ENCODE measurements at places on chromosomes 2 and 18.

- DNase-seq = no peak
Observed at GRCh38 chr2:106278112-106278876, 84.2 kb upstream of the UXS1 start.

- DNase-seq = no peak
Observed at GRCh38 chr2:103008586-103008985, 246.8 kb downstream of the TMEM182 start.

DNA sequence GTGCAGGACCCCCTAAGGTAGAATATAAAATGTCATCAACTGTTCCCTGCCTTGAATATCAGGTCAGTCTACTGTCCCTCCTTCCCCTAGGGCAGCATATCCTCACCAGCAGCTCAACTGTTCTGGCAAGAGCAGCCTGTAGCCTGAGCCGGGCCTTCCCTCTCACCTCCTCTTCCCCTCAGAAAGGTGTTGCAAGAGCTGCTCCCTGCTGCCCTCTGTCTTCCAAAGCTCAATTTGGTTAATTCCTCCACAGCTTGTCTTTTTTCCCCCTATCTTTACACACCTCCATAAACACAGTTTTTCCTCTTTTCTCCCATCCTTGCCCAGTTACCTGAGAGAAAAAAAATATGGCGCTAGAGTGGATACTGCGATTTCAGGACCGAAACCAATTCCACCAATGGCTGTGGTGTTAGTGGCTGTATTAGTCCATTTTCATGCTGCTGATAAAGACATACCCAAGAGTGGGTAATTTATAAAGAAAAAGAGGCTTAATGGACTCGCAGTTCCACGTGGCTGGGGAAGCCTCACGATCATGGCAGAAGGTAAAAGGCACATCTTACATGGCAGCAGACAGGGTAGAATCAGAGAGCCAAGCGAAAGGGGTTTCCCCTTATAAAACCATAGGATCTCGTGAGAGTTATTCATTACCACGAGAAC is 184.7 kb downstream of the MREG start:
- no peak for DNase-seq

DNA sequence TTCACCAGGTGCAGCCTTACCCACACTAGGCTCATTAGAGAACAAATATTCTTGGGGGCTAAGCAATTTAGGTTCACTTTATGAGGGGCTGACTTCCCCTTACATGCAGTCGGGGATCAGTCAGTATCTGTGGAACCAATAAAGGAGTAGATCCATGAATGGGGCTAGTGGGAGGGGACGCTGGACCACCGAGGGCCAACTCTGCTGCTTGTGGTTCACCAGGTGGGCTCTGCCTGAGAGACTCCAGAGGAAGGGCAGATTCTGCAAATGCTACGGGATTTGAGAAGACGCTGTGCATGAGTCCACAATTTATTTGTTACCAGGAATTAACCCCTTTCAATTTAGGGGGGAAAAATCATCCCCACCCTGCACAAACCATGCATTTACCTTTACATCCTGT is 15.9 kb upstream of the HAAO start:
- DNase-seq = no peak

GRCh38 chr2:144501627-144502026 is 18.3 kb downstream of the ZEB2 start:
- DNase-seq = no peak

DNA sequence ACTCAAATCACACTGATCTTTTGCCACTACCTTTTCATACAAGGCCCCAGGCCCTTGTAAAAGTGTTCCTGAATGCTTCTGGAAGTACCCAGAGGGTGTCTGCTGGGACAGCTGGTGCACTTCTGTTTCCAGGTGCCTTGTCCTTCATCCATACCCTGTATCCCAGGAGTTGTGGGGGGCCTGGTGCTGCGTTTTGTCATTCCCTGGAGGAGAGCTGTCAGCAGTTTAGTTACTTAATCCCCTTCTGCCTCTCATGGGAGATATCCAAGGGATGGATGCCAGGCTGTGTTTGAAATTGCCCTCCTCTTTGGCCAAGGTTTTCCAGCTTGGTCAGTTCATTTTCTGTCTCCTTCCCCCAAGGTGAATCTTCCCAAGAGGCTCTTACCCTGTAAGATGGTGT is 158.3 kb downstream of the WDSUB1 start:
- DNase-seq = no peak

DNA sequence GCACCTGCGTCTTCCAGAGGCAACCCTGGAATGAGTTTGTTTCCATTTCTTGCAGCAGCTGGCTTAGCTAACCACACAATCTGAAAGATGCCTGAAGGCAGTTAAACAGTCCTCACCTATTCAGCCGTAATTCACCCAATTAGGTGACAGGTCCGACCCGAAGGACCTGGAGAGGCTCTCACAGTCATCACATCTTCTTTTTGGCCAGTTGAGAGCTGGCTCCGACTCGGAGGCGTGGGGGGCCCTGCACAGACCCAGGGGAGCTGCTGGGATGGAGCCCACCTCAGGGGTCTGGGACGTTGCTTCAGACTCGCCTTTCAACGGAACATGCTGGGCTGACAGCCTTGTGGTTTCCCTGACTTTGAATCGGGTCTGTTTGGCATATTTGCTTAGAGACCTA is 187.3 kb downstream of the RTP5 start:
- no peak for DNase-seq

- no peak for DNase-seq
Observed at GRCh38 chr18:274313-274712, 6.5 kb upstream of the THOC1 start.

DNA sequence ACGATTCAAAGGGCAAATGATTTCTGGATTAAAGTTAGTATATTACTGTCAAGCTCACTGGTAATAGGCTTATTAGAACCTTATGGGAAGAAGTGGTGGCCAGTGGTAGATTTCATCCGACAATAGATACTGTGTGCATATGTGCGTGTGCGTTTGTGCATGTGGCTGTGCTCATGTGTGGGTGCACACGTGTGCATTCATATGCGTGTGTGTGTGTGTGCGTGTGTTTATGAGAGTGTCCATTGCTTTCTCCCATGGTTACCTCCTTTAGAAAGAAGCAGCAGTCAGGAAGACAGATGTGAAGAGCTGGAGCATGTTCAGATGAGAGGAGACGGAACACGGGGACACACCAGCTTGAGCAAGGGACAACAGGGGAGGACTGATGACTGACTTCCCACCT is 8.9 kb upstream of the MROH2A start:
- DNase-seq = no peak

DNA sequence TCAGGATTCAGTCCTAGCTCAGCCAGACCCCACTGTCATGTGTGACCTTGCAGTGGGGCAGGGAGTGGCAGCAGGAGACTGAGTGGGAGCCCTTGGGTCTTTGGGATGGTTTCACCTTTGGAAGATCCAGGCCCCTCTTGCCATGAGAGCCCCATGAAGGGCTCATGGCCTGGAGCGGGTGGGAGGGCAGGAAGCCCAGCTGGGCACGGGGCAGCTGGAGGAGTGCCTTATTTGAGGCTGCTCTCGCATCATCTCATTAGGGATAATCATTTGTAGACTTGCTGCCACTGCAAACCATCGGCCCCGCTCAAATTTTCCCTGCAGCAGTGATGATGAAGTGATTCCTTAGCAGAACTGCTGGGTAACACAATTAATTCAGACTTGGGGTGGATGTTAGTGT is 73.9 kb downstream of the TGOLN2 start:
- DNase-seq = no peak

- DNase-seq = no peak
Observed at GRCh38 chr2:31240381-31241365, 6.7 kb downstream of the EHD3 start.

- DNase-seq = no peak
Observed at GRCh38 chr2:68745006-68745405, 10.4 kb downstream of the ARHGAP25 start.

DNA sequence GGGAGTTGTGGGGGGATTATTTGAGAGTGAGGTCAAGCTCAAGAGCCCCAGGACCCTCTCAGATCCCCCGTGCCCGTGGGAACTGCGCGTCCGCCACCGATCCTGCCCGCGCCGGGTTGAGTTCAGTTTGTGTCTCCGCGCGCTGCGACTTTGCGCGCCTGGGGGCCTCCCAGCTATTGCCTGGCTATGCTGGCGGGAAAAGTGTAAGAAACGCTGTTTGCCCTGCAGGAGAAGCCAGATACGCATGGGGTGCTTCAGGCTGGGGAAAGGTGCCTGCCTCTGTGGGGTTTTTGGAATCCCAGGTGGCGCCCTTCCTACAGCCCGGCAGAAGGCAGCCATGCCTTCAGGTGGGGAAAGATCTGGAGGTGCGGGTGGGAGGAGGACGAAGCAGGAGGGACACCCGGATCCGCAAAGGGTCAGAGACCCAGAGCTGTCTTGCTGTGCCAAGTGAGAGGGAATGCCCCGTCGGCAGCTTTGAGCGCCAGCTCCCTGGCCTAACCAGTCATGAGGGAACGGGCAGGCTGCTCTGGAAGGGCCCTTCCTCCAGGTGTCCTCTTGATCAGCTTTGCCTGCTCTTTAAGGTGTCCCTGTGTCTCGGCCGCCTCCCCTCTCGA is 22.5 kb downstream of the TEX44 start:
- DNase-seq = no peak

- DNase-seq = no peak
Observed at GRCh38 chr2:64196963-64197362, 52.7 kb upstream of the PELI1 start.

- peak; percentile 96 for DNase-seq
Observed at GRCh38 chr2:96507957-96508520, 2.9 kb upstream of the NEURL3 start.

- no peak for DNase-seq
Observed at GRCh38 chr2:171688129-171688465, 828 bp downstream of the DYNC1I2 start.

DNA sequence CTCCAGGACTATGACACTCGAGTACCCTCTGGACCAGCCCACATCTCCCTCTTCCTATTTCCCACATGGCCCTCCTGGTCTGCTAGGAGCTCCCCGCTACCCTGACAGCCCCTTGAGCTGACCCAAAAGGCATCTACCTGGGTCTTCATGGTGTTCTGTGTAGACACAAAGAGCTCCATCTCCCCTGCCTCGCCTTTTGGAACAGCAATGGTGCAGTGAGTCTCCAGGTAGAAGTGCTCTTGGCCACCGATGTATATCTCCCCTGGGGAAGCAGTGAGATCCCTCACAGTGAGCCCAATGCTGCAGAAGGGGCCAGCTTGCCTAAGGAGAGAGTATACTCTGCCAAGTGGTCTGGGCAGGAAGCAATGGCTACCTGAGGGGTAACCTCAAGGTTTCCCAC is 47.8 kb downstream of the XDH start:
- DNase-seq = no peak

DNA sequence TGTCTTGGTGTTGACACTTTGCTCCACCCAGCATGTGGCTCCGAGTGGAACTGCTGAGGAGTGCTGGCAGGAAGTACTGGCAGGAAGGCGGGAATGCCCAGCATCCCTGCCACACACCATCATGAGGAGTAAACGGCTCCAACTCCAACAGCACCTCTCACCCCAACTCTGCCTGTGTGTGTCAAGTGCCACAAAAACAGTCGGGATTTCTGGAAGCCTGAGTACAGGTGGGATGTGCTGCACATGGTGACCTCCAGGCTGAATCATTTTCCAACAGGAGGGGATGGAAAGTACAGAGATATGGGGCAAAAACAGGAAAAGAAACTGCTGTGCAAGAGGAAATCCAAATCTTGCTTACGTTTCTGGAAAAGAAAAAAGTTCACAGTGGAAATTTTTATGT is 53.6 kb downstream of the PARD6G start:
- no peak for DNase-seq

- no peak for DNase-seq
Observed at GRCh38 chr2:236659758-236660150, 90.1 kb downstream of the ACKR3 start.

DNA sequence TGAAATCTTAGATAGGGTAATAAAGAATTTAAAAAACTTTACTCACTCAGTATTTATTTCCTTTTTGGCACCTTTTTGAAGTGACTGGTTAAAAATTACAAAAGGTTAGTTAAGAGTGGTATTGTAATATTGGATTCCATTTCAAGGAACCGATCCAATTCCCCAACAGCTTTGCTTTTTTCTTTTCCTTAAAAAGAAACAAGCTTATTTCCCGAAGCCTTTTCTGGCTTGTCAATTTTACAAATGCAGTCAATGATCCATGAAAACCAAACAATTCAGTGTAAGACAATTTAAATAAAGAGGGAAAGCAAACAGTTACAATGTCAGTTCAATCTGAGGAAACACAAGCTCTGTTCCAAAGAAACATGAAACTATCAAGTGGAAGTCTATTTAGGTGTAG is 200.2 kb downstream of the RIT2 start:
- no peak for DNase-seq

DNA sequence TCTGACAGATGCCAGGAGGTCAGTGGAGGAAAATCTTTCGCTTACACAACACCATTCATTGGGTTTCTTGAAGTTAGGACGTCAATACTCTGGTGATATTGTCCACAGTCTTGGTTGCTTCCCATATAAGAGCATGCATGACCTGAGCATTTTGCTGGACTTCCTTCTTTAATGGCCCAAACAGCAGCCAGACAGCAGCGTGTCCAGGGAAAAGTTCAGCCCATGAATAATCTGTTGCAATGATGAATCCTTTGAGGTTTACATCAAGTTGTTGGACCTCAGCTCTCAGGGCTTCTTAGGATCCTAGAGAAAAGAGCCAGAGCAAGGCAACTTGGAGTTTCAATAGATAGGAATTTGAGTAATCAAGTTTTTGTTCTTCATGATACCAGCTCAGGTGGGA is 155.6 kb upstream of the MGAT5 start:
- DNase-seq = no peak

- DNase-seq = no peak
Observed at GRCh38 chr2:147149575-147150240, 695.1 kb upstream of the ACVR2A start.

DNA sequence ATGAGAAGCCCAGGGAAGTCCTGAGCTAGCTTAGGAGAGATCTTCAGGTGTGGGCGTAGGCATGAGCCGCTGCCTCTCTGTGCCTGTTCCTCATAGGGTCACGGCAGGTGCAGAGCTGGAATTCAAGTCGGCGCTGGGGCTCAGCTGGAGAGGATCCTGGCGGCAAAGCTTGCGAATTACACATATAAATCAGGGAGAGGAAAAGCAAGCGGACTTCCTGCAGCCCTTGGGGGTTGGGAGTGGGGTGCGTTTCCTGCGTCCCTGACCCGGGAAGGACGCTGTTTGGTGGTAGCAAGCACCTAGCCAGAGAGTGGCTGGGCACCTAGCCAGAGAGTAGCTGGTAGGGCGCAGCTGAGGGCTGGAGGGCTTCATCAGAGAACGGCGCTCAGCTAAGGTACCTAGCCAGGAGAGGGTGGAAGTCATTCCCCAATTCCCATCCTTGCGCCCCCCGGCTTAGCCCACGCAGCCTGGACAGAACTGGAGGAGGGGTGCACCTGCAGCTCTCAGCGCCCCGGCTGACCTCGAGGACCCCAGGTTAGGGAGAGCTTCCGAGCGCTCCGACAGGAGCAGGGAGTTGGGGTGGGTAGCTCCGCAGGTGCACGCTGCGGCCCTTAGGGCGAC is 459 bp upstream of the EFR3B start:
- peak; percentile 2 for DNase-seq

DNA sequence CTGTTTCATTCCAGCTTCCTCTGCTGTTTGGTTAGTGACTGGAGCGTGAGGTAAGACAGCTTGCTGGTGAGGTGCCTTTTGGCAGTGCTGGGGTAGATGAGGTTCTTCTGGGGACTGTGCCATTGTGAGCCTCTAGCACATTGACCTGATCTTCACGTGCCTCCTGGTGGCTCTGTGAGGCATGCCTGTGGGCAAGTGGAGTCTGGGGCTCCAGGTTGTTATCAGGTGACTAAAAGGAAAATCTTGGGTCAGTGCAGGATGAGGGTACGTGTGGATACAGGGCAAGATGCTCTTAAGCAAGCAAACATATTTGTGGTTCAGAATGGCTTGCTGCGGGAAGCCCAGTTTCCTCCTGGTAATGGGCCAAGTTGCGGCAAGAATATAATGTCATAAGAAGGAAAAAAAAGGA is 75.4 kb downstream of the FHOD3 start:
- DNase-seq = no peak

All from stimulated activated CD8-positive, alpha-beta memory T cell treated with anti-CD3 and anti-CD28 coated beads, Interleukin-15, amount 100 ng/mL, for 24 hours (primary cell).